ENCODE measurements at places on chromosomes 7 and 10.

DNA sequence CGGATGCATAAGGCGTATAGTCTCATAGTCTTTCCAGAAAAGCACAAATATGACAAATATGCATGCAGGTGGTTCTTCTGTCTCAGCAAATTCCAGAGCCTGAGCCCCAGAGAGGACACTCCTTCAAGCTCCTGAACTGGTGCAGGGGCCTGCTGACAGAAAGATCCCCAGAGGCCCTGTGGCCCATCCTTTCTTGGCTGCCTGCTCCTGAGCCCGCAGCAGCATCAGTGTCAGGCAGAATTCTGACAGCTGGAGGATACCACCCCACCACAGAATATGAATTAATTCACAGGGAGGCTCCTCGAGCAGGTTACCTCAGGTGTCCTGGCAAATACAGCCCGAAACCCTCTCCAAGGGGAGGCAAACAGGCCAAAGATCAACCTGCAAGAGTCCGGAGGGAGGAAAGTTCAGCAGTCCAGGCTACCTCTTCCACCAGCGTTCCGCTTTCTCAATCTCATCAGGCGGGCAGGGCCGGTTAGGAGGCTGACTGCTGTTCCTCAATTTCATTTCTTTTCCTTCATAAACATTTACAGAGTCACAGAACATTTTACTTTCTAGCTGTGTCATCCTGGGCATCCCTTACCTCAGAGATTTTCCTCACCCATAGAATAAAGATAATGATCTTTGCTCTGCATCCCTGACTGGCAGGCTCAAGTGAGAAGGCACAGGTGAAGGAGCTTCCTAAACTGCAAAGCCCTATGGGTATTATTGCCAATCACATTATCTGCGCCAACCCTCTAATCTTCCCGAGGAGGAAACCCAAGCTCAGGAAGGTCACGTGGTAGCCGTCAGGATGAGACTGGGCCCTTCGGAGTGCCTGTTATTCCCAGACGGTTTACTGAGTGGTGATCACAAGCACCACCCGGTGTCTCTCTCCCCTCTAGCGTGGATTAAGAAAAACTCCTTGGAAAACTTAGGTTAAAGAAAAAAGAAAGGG lies 1.4 kb downstream of the DNAJB12 start:
- no peak for DNase-seq

GRCh38 chr10:3972460-3973301 lies 187.7 kb upstream of the KLF6 start:
- DNase-seq: no peak

DNA sequence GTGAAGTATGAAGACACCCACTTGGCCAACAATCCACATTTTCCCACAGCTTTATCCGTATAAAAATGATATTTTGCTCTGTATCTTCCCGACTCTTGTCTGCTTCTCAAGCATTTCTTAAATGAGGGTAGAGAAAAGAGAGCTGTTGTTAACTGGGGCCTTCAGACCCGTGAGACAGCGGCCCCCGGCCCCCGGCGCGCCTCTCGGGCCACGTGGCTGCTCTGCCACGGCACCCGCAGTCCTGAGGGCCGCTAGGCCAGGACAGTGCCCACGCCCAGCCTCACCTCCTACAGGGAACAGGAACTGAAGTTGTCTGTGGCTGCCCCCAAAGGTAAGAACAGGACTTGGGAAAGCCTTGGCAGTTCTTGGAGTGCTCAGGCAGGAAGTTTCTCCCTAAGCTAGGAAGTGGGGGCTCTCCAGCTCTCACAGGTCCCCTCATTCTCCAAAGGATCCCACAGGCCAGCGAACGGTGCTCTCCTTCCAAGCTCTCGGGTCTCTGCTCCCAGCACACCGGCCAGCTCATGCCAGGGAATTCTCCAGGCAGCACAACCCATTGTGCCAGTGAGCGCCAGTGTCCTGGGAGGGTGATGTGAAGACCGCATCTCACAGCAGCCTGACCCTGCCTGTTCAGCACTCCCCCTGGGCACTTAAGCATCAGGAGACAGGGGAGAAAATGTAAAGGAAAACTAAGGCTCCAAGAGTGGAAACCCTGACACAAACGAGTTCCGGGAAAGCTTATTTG lies 230.3 kb upstream of the PFKP start:
- no peak for DNase-seq

DNA sequence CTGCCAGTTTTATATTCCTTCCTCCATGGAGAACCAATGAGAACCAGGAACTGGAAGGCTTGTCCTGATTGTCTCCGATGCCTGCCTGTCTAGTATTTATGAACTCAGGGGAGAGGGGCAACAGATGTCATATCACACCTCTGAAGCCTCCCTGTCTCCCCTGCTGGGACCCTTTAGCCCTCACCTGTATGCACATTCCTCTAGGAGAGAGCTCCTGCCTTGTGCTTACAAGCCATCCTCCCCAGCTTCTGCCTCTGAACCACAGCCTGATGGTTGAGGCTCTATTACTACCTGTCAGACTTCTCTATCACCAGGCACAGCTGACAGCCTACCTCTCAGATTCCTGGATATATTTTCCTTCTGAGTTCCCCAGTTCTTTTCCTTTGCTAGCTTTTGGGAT lies 5.9 kb upstream of the FAM131B start:
- DNase-seq: no peak

DNA sequence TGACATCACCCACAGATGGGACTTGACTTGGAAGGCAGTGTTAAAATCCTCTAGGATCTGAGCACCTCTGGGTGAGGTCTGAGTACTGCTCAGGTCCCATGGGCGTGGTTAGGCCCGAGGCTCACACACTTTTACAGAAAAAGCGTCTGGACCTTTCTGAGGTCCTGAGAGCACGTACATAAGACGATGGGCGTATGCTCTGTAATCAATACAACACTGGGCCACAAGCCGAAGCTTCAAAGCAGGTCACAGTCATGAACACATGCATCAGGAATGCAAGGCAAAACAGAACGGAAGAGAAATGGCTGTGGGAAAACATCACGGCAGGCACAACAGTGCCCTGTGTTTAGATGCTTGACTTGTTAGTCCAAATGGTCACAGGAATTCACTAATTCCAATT lies 112.2 kb downstream of the LARP4B start:
- DNase-seq: no peak

DNA sequence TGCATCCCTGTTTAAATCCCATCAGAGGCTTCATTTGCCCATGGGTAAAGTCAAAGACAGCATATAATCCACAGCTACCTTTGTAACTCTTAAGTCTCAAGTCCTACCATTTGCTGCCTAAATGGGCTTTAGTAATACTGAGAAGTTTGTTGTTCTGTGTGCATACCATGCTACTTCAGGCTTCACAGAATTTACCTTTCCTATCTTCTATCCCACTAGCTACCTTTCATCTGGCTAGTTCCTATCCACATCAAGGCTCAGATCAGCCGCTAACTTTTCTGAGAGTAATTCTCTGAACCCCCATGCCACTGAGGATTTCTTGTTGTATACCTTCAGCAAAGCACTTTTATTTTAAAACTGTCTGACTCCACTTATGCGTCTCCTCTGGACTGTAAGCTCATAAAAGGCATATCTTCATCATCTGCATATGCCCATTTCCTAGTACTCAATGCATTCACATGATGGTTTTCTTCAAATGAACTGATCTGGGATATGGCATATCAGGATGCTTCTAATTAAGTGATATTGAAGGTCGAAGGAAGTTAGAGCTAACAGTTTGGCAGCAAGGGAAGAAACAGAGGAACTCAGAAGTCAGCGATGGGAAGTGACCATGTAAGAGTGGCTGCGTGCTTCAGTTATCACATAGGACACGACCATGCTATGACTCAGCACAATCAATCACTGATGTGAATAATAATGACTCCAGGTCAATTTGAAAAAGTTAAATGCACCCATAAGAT lies 283.9 kb upstream of the DKK1 start:
- no peak for DNase-seq

DNA sequence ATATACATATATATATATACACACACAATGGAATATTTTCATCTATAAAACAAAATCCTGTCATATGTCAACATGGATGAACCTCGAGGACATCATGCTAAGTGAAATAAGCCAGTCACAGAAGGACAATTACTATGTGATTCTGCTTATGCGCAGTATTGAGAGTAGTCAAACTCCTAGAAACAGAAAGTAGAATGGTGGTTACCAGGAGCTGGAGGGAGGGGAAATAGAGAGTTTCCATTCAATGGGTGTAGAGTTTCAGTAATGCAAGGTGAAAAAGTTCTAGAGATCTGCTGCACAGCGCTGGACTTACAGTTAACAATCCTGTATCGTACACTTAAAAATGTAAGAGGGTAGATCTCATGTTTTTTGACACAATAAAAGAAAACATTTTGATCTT lies 181.9 kb downstream of the CDCA7L start:
- no peak for DNase-seq

- no peak for DNase-seq
Observed at GRCh38 chr7:1842321-1843221, 172.5 kb downstream of the ELFN1 start.

GRCh38 chr7:50331564-50332208 lies 27.2 kb downstream of the IKZF1 start:
- DNase-seq: no peak

GRCh38 chr10:44462338-44462914 lies 77.5 kb upstream of the CXCL12 start:
- DNase-seq: no peak

DNA sequence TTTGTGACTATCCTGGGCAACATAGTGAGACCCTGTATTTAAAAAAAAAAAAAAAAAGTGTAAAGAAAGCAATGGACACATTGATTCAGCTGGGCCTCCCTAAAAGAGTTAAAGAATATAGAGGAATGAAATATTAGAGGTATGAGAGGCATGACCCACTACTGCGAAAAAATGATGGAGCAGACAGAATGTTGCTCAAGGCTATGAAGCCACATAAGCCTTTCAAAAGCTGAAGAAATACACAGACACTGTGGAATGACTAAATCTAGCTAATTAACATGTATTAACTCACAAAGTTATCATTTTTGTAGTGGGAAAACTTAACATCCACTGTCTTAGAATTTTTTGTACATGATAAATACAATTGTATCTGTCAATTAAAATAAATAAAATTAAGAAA lies 107.3 kb downstream of the HGF start:
- no peak for DNase-seq

DNA sequence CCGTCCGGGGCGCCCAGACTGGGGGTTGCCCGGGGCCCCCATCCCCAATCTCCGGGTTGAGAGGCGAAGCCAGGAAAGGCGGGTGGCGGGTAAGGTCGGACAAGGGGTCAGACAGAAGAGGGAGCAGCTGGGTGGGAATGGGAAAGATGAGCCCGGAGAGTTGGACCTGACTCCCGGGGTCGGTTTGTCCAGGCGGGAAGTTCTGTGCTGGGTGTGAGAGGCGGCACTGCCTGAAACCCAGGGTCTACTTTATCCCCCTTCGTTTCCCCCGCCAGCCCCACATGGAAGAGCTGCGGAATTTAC lies 675 bp downstream of the SLC4A2 start:
- DNase-seq: no peak

- no peak for DNase-seq
Observed at GRCh38 chr10:8628351-8628750, 573.9 kb downstream of the GATA3 start.

- DNase-seq: no peak
Observed at GRCh38 chr10:87658858-87659555, 671 bp upstream of the PAPSS2 start.

GRCh38 chr10:44154956-44155355 lies 229.9 kb downstream of the CXCL12 start:
- DNase-seq: no peak

DNA sequence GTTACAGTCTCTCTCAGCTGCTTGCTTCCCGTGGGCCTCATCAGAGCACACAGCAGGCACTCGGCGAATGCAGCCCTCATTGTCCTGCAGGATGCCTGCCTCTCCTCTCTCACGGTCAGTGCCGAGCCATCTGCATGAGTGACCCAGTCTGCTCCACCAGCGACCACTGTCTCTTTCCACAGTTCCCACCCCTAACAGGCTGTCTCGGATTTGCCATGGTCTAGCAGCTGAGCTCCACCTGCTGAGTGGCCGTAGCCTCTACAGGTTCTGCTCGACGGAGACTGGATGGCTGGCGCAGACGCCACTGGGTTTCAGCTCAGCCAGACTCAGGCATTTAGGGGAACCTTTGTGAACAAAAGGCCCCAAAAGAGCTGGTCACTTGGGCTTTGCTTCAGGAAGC lies 209.4 kb upstream of the FOXK1 start:
- DNase-seq: no peak

GRCh38 chr7:106752367-106752766 lies 91.4 kb upstream of the CCDC71L start:
- DNase-seq: no peak

DNA sequence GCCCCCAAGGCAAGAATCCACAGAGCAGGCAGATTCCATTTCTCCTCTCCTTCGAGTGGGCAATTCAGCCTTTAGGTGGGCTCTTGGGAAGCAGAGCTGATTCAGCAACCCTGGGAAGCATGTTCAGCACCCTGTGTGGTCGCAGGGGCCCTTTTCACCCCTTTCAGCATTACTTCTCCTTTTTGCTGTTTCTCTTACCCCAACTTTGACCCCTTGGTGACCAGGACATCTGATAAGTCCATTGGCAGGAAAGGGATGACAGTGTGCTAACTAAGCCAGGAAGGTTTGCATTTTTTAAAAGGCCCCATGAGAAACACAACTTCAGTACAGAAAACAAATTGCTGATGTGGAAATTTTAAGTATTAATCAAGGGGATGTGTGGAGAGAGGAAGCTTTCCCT lies 283.7 kb upstream of the NRP1 start:
- no peak for DNase-seq

GRCh38 chr10:42936580-42936979 lies 140.3 kb upstream of the RET start:
- DNase-seq: no peak

GRCh38 chr7:155256081-155256760 lies 41.5 kb upstream of the INSIG1 start:
- DNase-seq: no peak

GRCh38 chr7:31082447-31082846 lies 30.3 kb downstream of the ADCYAP1R1 start:
- no peak for DNase-seq

DNA sequence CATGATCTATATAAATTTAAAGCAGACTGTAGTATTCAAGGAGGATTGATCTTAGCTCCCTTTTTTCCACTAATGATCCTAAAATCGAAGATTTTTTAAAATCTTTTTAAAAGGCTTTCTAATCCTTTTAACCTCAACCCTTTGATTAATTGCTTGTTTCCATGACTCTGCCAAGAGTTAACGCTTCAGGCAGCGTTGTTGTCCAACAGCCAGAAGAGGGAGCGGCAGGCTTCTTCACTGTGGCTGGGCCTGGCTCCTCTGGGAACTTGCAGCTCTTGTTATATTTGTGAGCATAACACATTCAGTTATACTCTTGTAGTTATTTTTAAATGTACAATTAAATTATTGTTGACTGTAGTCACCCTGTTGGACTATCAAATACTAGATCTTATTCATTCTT lies 26.3 kb downstream of the CRCP start:
- no peak for DNase-seq

Measured in stimulated activated CD4-positive, alpha-beta T cell treated with anti-CD3 and anti-CD28 coated beads, Interleukin-12 subunit alpha, Interleukin-12 subunit beta, amount 100 ng/mL, for 4 hours (primary cell).